ENCODE measurements at places on chromosomes 12 and 14. TPM values are rescaled to one million over a fixed set of nuclear protein-coding genes. Genes with fewer than 3 reads are reported as not detected.

- no peak for DNase-seq
Observed at GRCh38 chr14:95875831-95876760, 536 bp upstream of the TUNAR start.

- DNase-seq, result no peak
Observed at GRCh38 chr14:31465111-31465510, 7.8 kb upstream of the DTD2 start.

DNA sequence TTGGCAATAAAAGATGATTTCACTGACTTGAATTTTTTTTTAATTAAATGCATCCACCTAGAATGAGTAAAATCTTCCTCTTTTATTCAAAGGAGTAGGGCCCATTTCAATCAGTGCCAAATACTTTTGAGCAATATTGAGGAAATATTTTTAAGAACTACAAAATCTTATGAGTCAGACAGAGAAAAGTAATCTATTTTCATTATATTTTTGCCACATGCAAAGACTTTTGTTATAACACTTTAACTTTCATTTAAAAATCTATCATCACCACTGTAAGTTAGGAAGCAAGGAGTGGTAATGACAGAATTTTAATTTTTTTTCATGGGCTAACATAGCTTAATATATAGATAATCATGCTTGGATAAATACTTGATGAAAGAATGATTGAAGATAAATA is 345.2 kb upstream of the KITLG start:
- no peak for DNase-seq

GRCh38 chr12:31845613-31846322 is 113.4 kb upstream of the RESF1 start:
- DNase-seq, result no peak

DNA sequence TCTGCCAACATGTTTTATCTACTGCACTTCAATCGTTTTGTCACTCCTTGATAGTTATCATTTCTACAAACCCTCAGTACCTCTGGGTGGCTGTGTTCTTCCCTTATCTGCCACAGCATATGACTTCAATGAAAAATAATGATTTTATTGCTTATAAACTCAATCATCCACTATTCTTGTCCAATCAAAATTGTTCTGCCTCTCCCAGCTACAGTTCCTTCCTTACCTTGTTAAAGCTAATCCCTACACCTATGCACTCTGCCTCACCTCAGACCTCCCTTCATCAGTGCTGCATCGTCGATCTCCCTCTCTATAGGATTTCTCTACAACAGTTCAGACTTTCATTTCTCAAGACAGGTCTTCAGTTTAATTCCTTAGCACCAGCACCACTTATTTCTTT is 58.8 kb downstream of the ERGIC2 start:
- DNase-seq, result no peak

- no peak for DNase-seq
Observed at GRCh38 chr14:44989497-44990440, 27.8 kb downstream of the TOGARAM1 start.

- DNase-seq, result no peak
Observed at GRCh38 chr12:92412856-92413255, 267.2 kb upstream of the BTG1 start.

- peak; percentile 87 for DNase-seq
Observed at GRCh38 chr14:89912667-89913211, 41.8 kb downstream of the EFCAB11 start.

GRCh38 chr12:114879354-114879753 is 195.4 kb upstream of the TBX3 start:
- DNase-seq, result no peak

DNA sequence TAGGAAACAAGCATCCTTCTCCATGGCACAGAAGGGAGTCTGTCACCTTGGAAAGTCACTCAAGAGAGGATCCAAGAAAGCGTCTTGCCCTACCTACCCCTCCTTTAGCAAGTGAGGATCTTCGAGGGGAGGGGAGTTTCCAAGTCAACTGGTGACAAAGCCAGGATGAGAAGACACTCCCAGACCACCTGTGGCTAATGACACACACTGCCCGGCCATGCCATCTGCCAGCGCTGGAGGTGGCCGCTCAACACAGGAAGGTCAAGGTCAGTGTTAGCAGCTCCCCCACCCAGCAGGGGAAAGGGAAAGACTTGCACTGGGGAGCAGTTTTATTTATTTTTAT is 41.3 kb downstream of the ELK3 start:
- DNase-seq, result no peak

GRCh38 chr12:128603573-128604115 is 220.1 kb downstream of the SLC15A4 start:
- DNase-seq, result no peak

GRCh38 chr12:28936221-28936620 is 212.9 kb upstream of the FAR2 start:
- no peak for DNase-seq

- DNase-seq, result peak; percentile 11
Observed at GRCh38 chr14:96198430-96199130, 6.1 kb upstream of the BDKRB2 start.

DNA sequence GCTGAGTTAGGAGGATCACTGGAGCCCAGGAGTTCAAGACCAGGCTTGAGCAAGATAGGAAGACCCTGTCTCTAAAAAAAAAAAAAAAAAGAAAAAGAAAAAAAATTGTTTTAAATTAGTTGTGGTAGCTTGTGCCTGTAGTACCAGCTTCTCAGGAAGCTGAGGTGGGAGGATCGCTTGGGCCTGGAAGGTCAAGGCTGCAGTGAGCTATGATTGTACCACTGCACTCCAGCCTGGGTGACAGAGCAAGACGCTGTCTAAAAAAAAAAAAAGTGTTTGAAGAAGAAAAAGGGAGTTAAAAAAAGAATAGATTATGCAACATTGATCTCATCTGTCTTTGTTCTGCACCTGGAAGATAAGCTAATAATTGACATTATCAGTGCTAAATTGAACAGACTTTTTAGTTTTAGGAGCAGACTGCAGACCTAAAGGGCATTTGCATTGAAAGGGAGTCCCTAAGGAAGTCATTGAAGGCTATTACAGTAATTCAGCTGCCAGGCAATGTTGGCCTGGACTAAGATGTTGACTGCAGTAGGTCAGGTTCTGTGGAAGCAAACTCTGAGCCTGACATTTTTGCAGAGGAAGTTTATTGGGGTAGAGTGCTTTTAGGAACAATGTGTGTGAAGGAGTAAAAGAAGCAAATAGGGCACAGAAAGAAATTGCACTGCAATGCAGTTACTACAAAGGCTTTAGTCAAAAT is 215.8 kb downstream of the PCNX1 start:
- no peak for DNase-seq

DNA sequence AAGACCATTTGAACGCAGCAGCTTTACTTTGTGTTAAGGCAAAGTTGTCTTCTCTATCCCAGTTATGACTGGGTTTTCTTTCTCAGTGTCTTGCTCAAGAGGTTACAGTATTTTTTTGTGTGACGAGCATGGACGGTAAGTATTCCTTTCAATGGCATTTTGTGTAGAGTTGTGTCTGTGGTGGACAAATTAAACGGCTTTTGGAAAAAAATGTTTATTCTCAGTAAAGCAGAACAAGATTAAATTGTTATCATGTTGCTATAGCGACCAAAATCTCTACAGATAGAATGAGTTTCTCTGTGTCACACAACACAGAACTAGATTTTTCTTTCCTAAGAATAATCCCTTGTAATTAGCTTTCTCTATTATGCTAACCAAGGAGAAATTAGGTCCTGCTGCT is 417.1 kb downstream of the AEBP2 start:
- no peak for DNase-seq

- no peak for DNase-seq
Observed at GRCh38 chr14:33381717-33382116, 443.0 kb downstream of the NPAS3 start.

DNA sequence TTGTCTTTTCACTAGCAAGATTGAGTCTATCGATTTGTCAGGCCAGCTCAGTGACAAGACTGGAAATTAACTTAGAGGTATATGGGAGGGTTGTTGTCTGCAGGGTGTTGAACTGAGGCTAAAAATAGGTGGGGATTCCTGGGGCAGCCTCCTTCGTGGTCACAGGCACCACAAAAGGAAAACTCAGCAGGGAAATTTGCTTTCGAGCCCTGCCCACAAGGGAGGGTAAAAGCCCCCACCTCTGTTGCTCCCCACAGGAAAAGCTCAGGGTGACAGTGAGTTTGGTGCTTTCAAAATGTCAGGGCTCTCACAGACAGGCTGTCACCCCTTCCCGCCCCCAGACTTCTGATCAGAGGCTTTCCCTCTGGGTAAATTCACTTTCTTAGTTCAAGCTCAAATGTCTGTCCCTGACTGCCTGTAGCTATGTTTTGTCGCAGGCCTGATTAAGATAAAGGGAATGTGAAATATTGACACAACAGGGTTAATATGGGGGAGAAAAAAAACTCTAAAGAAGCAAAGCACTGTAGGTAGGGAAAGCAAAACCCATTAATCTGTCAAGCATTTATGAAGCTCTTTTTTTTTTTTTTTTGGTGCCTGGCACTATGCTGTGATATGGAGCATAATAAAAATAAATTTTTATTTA is 11.7 kb upstream of the NFKBIA start:
- no peak for DNase-seq

- no peak for DNase-seq
Observed at GRCh38 chr12:59151243-59151642, 230.9 kb upstream of the LRIG3 start.

DNA sequence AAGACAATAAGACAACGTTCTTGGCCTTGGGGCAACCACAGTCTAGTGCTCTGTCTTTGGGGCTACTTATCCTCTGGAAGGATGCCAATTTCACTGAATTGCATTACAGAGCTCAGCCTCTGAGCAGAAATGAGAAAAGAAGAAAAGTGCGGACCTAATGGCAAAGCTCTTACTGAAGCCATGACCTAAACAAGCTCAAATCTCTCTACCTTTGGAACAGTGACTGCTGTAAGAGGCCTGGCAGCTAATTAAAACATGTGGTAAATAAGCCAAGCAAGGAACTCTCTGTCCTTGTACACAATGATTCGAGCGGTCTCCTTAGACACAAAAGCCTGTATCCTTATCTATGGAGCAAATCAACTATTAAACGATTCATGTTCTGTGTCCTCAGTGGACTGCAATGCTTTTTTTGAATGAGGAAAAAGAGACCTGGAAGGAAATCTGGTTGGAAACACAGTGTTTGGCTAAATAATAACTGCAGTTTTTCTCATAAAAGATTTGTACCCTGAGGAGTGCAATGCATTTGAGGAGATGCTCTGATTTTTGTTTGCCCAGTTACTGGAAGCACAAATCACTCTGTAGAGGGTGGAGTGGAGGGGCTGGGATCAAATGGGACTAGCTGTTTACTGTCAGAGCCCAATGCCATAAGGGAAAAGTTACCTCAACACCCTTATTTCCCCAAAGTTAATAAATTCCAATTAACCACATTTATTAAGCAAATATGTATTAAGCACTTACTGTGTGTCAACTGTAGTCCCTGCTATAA is 113.9 kb downstream of the NDUFA12 start:
- DNase-seq, result no peak

DNA sequence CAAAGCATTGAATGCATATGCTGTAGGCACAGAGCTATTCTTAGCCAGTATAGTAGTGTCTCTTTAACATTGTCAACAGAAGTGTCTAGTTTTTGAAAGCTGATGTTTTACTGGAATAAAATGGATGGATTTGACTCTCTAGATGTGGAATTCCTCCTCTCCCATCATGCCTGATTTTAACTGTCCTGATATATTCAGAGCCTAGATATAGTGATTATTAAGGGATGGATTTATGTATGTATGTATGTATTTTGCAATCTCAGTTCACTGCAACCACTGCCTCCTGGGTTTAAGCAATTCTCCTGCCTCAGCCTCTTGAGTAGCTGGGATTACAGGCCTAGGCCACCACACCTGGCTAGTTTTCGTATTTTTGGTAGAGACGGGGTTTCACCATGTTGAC is 144.8 kb upstream of the NAV3 start:
- DNase-seq, result no peak

- DNase-seq, result no peak
Observed at GRCh38 chr12:67354966-67355365, 85.8 kb downstream of the CAND1 start.

- DNase-seq, result no peak
Observed at GRCh38 chr12:76462668-76463224, 96.8 kb downstream of the OSBPL8 start.

DNA sequence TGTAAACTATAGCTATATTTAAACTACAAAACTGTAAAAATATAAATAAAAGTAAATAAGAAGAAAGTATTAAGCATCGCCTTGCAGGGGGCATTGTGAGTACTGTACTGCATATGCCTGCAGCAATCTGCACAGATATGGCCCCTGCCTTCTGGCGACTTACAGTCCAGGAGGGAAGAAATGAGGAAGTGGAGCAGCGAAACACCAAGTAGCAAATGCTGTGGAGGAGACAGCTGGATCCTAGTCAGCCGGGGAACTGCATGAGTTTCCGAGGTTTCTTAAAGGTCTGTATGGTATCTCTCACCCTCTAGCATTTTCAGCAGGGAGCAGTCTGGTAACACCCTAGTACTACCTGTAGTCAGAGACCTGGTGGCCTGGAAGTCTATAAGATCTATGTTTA is 256.9 kb downstream of the CACNA1C start:
- DNase-seq, result no peak

DNA sequence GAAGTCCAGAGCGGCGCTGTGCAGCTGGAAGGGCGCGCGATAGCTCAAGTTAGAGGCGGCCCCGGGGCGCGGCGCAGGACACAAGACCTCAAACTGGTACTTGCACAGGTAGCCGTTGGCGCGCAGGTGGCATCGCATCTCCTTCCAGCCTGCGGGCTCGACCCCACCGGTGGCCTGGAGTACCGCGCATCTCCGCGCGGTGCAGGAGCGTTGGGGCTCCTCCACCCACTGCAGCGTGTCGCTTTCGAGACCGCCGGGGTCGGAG is 553 bp downstream of the CLEC14A start:
- no peak for DNase-seq

GRCh38 chr14:100240668-100241032 is 1.7 kb downstream of the YY1 start:
- no peak for DNase-seq

SLC25A47 gene
- not detected for polyA plus RNA-seq

SIX6 gene
- polyA plus RNA-seq, result not detected

TESPA1 gene
- polyA plus RNA-seq, result not detected

TMEM229B gene
- 0.03 TPM for polyA plus RNA-seq

DTX1 gene
- polyA plus RNA-seq, result 0.11 TPM

UTP20 gene
- polyA plus RNA-seq, result 3.4 TPM

ACVRL1 gene
- polyA plus RNA-seq, result 403 TPM

HOXC12 gene
- not detected for polyA plus RNA-seq

RIMBP2 gene
- not detected for polyA plus RNA-seq

TSHR gene
- not detected for polyA plus RNA-seq

EGLN3 gene
- not detected for polyA plus RNA-seq

Data from endothelial cell of umbilical vein (primary cell).